ENCODE measurements at places on chromosomes 7 and 10. TPM values are rescaled to one million over a fixed set of nuclear protein-coding genes. Genes with fewer than 3 reads are reported as not detected.

DNA sequence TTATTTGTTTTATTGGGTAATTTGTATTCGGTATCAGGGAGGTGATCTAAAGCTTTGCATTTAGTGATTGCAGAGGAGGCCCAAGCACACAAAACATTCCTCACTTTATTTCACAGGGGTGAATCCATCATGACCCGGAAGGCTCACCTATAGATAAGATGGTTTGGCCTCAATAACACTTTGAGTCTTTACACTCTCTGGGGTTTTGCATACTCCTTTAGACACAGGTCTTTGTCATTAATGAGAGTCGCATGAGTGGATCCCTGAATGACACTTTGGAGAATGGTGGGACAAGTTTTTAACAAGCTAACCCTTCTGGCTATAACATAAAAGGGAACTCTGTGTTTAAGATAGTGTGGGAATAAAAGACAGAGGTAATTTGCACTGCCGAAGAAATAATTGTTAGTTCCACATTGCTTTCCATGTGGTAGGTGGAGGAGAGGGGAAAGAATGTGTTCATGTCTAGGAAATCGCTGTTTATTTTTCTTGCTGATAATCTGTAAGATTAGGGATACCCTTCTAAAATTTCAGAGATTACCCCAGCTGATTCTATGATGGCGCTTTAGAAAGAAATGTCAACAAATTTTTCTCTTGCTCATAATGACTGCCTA, 455.8 kb downstream of the TFEC start:
- no peak for DNase-seq

DNA sequence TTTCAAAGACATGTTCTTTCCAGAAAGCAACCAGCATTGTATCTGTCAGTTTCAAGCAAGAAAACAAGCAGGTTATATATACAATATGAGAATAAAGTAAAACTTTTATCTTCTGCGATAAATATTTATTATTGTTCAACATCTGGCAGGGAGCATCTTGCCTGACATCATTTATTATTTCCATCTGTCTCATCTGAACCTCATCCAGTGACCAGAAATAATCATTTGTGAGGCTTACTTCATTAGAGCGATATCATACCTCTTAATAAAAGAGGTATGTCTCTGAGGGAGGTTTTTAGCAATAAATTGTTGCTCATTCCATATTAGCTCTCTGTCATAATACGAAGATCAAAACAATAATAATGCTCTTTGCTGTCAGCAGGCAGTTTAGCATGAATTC, 226.1 kb downstream of the CDC14C start:
- DNase-seq, result no peak

The GSTK1 gene
- total RNA-seq, result 470 TPM

DNA sequence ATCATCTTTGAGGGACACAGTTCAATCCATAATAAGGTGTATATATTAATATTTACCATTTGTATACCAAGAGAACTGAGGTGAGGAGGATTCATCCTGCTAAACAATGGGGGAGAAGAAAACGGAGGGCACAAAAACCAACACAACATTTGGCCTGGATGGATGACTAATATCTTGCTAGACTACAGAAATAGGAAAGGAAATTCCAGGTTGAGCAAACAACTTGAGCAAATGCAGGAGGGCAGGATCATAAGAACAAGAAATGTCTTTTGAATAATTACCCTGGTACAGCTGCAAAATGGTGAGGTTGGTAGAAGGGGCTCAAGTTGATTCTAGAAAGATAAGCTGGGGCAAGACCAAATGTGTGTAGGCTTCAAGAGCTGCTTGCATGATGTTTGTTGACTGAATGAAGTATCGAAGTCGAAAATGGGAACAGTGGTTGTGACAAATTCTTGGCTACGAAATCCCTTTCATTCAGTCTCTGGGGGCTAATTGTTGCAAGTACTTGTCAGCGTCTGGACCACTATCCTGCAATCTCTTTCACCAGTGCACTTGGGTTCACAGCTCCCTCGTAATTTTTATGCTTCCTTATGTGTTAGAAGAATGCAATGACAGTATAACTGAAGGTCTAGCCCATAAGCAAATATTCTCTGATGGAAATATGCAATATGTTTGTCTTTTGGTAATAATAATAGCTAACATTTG, 176.2 kb downstream of the PTEN start:
- DNase-seq, result no peak

GRCh38 chr10:131200856-131201470, 110.6 kb downstream of the TCERG1L start:
- DNase-seq, result no peak

Measured in T-cell (primary cell).